Activated CD4-positive, alpha-beta memory T cell treated with anti-CD3 and anti-CD28 coated beads, Interleukin-2, amount 10 ng/mL, durations not matched to agents 7 days and 5 days (primary cell): ENCODE measurements at places on chromosomes 16 and 17.
A peak's percentile ranks its signal among the peaks of the same experiment; 100 is the strongest.

DNA sequence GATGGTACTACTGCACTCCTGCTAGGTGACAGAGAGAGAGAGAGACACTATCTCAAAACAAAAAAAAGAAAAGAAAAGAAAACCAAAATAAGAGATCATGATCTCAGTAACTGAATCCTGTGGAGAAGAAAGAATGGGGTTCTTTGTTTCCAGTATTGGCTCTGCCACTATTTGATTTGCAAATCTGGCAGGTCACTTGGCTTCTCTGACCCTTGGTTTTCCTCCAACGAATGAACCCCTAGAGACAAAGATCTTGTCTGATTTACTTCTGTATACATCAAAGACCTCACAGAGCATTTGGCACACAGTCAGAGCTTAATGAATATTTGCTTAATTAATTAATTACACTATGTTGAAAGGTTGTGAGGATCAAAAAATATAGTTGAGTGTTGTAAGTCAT lies 47.9 kb upstream of the NLK start:
- no peaks in the 10 kb centered on the region for H3K36me3 ChIP-seq
- no peaks in the 10 kb centered on the region for H3K4me1 ChIP-seq
- H3K4me3 ChIP-seq = no peak overlapping the region
- H3K27me3 ChIP-seq = peaks cover 27% of the 10 kb centered on the region

GRCh38 chr17:34703533-34703932 lies 124.2 kb downstream of the TMEM132E start:
- H3K36me3 ChIP-seq = no peaks in the 10 kb centered on the region
- DNase-seq = peak; percentile 35
- H3K27ac ChIP-seq = no peak overlapping the region
- no peaks in the 10 kb centered on the region for H3K4me1 ChIP-seq
- H3K4me3 ChIP-seq = no peak overlapping the region

DNA sequence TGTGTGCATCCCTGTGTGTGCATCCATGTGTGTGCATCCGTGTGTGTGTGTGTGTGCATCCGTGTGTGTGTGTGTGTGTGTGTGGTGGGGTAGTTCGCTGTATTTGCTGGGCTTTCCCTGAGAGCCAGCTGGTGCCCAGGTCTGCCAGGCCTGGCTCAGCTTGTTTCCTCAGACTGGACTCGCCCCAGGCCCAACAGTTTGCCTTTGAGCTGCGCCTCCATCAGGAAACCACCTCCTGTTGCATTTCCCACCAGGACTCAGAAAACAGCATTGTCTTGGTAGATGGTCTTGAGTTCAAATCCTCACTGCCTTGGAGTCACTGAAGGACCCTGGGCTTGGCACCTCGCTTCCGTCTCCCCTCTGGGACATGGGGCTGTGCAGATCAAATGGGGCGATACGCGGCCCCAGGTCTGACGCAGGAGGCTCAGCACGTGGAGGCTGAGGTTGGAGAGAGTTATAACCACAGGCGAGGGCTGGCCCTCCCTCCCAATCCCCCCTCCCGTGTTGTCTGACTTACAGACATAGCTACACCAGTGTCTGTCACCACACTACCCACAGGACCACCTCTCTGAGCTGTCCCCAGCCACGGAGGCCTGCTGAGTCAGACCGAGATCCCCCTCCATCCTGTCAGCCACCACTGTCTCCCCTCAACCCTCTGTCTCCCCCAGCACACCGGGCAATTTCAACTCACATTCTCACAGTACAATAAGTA lies 4.7 kb downstream of the ITGAE start:
- no peak overlapping the region for H3K4me3 ChIP-seq
- DNase-seq = peak; percentile 89
- H3K27me3 ChIP-seq = no peaks in the 10 kb centered on the region
- H3K36me3 ChIP-seq = no peaks in the 10 kb centered on the region

- H3K36me3 ChIP-seq = no peaks in the 10 kb centered on the region
- no peak overlapping the region for H3K4me3 ChIP-seq
- H3K4me1 ChIP-seq = peaks cover 38% of the 10 kb centered on the region
- no peaks in the 10 kb centered on the region for H3K27me3 ChIP-seq
- H3K27ac ChIP-seq = no peak overlapping the region
Observed at GRCh38 chr17:69606142-69606800, 191.8 kb downstream of the MAP2K6 start.

GRCh38 chr16:78620291-78620690 lies 520.8 kb downstream of the WWOX start:
- no peak for DNase-seq
- H3K4me3 ChIP-seq = no peak overlapping the region
- H3K4me1 ChIP-seq = no peaks in the 10 kb centered on the region
- no peaks in the 10 kb centered on the region for H3K27me3 ChIP-seq

- H3K4me1 ChIP-seq = peaks cover 52% of the 10 kb centered on the region
- DNase-seq = no peak
- H3K4me3 ChIP-seq = no peak overlapping the region
- no peaks in the 10 kb centered on the region for H3K27me3 ChIP-seq
Observed at GRCh38 chr17:57264776-57265175, 8.5 kb downstream of the MSI2 start.

DNA sequence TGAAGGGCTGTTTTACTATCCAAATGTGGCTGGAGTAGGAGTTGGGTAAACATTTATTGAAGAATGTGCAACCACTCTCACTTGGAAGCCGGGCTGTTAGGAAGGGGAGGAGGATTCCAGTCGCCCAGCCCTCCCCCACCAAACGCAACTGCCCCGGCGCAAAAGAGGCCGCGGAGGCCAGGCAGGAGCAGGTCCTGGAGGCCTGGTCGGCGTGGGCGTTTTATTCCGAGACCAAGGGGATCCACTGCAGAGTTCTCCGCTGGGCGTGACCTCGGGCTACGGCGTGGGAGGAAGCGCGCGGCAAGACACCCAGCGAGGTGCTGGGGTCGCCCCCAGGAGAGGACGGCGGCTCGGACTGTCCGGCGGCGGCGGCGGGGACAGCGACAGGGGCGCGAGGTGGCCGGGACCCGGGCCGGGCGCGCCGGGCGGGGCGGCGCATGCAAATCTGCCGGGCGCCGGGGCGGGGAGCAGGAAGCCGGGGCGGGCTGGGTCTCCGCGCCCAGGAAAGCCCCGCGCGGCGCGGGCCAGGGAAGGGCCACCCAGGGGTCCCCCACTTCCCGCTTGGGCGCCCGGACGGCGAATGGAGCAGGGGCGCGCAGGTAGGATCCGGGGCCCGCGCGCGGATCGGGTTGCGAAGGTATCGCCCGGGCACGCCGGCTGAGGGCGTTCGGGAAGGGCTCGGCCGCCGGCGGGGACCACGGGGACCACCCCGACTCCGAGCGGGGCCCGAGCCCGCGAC lies at the start of gene IL4R:
Gene IL4R, plus strand, starts transcription at position 553 of the 739 bp plus-strand sequence. CDS start 26,230 bp downstream, outside the sequence.
- H3K4me3 ChIP-seq = peak within 1 kb of the TSS; percentile 97
- peaks cover 45% of the 10 kb centered on the region for H3K4me1 ChIP-seq
- peak within 1 kb of the TSS; percentile 98 for H3K27ac ChIP-seq
- peak; percentile 69 for DNase-seq
- peaks cover 45% of the 10 kb centered on the region for H3K36me3 ChIP-seq

DNA sequence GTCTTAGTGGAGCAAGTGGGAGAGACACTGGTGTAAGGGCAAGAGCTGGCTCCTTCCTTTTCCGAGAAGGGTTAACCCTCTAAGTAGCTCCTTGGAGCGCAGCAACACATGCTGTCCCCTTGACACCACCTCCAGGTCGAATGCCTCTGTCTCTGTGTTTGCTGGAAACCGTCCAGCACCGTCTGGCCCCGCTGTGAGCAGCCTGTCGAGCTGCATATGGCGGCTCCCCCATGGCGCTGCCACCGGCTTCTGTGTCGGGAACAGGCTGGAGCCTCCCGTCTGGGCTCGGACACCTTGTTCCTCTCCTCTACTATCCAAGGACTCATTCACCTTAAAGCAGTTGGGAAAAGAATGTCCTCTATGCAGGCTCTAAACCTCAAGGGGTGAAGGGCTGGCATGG lies 28.9 kb upstream of the WSCD1 start:
- no peak overlapping the region for H3K4me3 ChIP-seq
- DNase-seq = no peak
- H3K36me3 ChIP-seq = no peaks in the 10 kb centered on the region
- no peaks in the 10 kb centered on the region for H3K4me1 ChIP-seq
- peaks cover 2% of the 10 kb centered on the region for H3K27me3 ChIP-seq

DNA sequence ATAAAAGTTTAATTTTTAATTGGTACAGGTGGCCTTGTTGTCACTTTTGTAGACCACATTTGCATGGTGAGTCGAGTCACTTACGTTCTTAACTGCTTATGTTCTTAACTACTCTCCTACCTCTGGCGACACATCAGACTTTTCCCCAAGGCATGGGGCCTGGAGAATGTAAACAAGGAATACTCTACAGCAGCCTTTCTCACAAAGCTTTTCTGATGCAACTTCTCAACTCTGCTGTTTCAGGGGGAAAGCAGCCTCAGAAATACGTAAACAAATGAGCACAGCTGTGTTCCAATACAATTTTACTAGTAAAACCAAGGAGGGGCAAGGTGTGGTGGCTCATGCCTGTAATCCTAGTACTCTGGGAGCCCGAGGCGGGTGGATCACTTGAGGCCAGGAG lies 6.9 kb downstream of the KARS1 start:
- DNase-seq = no peak
- no peaks in the 10 kb centered on the region for H3K27me3 ChIP-seq
- H3K36me3 ChIP-seq = peaks cover 83% of the 10 kb centered on the region
- H3K4me1 ChIP-seq = peaks cover 37% of the 10 kb centered on the region
- H3K27ac ChIP-seq = no peak overlapping the region

DNA sequence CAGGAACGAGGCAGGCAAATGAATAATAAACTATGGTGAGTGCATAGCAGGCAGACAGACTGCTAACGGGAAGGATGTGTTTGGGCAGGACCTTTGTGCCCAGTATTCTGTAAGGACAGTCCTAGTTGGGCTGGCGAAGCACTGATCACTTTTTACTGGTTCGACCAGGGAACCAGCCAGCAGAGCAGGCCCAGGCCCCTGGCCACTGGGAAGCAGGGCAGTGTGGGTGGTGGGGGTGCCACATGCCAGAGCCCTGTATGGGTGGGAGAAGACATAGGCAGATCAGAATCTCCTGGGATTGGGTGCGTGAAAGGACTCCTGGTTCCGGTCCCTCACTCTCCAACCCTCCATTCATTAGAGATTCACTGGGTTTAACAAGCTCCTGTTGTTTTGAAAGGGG lies 4.0 kb upstream of the VAMP2 start:
- H3K27ac ChIP-seq = no peak overlapping the region
- no peak for DNase-seq
- H3K36me3 ChIP-seq = peaks cover 2% of the 10 kb centered on the region
- H3K4me3 ChIP-seq = no peak overlapping the region

DNA sequence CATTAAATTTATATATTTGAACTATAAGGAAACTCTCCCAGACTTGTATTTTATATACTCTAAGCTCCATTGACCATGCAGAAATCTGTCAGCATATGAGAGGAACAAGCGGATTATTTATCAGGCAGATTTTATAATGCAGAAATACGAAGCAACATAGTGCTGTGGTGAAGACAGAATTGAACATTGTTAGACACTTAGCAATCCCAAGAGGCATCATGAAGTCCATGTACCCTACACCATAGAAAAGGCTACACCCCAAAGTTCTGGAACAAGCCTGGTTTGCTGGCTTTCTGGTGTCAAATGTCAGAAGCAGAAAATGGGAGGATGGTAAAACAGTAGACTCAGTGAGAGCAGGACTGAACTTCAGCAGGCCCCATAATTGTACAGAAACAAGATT lies 241.1 kb downstream of the PRKCA start:
- no peaks in the 10 kb centered on the region for H3K27me3 ChIP-seq
- peaks cover 40% of the 10 kb centered on the region for H3K36me3 ChIP-seq
- no peak overlapping the region for H3K4me3 ChIP-seq
- H3K4me1 ChIP-seq = peaks cover 66% of the 10 kb centered on the region
- no peak for DNase-seq

DNA sequence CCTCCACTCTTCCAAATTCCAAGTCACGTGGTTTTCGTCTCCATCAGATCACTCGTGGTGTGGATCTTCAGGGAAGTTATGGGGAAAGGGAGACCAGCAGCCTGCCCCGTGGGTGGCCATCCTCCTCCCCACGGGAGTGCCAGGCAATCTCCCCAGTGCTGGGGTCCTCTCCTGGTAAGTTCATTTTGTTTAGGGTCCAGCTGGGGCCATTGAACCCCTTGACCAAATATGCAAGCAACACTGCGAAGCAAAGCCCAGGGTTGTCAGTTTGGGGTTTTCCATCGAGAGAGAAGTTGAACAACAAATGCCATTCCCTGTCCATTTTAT lies 4.1 kb upstream of the LCMT1 start:
- peaks cover 8% of the 10 kb centered on the region for H3K36me3 ChIP-seq
- H3K27me3 ChIP-seq = no peaks in the 10 kb centered on the region
- DNase-seq = no peak
- H3K4me3 ChIP-seq = peak overlapping the region; percentile 90

GRCh38 chr17:83062011-83062817 lies 17.2 kb upstream of the METRNL start:
- peaks cover 5% of the 10 kb centered on the region for H3K27me3 ChIP-seq
- peak; percentile 14 for DNase-seq
- no peak overlapping the region for H3K27ac ChIP-seq
- H3K4me3 ChIP-seq = no peak overlapping the region

DNA sequence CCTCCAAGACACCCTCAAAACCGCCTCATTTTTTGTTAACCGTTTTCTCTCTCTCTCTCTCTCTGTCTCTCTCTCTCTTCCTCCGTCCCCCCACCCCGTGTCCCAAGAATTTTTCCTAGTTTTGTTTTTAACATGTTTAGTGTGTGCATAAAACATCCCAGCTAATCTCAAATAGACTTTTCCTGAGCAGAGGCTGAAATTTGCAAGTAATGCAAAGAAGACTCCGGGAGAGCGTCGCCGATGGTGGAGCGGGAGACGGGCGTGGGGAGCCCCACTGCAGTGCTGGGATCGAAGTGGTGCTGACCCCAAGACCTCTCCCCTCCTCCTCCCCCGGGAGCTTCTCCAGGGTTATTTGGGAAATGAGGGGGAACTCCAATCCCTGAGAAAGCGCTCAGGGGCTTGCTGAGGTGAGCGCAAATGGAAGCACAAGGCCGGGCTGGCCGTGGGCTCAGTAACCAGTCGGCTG lies 4.7 kb upstream of the DLX4 start:
- no peaks in the 10 kb centered on the region for H3K36me3 ChIP-seq
- peaks cover 27% of the 10 kb centered on the region for H3K4me1 ChIP-seq
- H3K4me3 ChIP-seq = peak overlapping the region; percentile 11
- DNase-seq = no peak
- peaks cover 77% of the 10 kb centered on the region for H3K27me3 ChIP-seq

- DNase-seq = no peak
- no peaks in the 10 kb centered on the region for H3K36me3 ChIP-seq
- no peak overlapping the region for H3K4me3 ChIP-seq
- no peaks in the 10 kb centered on the region for H3K4me1 ChIP-seq
- no peak overlapping the region for H3K27ac ChIP-seq
Observed at GRCh38 chr16:86033016-86033474, 134.1 kb downstream of the IRF8 start.

GRCh38 chr17:67411397-67411796 lies 34.3 kb downstream of the PITPNC1 start:
- H3K4me1 ChIP-seq = peaks cover 4% of the 10 kb centered on the region
- H3K36me3 ChIP-seq = peaks cover 9% of the 10 kb centered on the region
- H3K4me3 ChIP-seq = no peak overlapping the region
- H3K27me3 ChIP-seq = no peaks in the 10 kb centered on the region

GRCh38 chr17:81398832-81399411 lies 3.7 kb downstream of the BAHCC1 start:
- peaks cover 69% of the 10 kb centered on the region for H3K27me3 ChIP-seq
- peaks cover 32% of the 10 kb centered on the region for H3K4me1 ChIP-seq
- H3K4me3 ChIP-seq = peak overlapping the region; percentile 75

GRCh38 chr16:85371948-85372347 lies 241.2 kb upstream of the GSE1 start:
- H3K4me1 ChIP-seq = peaks cover 11% of the 10 kb centered on the region
- peaks cover 1% of the 10 kb centered on the region for H3K27me3 ChIP-seq
- no peak overlapping the region for H3K27ac ChIP-seq
- DNase-seq = no peak
- no peaks in the 10 kb centered on the region for H3K36me3 ChIP-seq
- no peak overlapping the region for H3K4me3 ChIP-seq
